NCI-H1417 (cell line): ENCODE measurements at places on chromosomes 16 and 17.

GRCh38 chr17:49290690-49291359, 60.2 kb upstream of the PHOSPHO1 start:
- DNase-seq = peak; percentile 28

DNA sequence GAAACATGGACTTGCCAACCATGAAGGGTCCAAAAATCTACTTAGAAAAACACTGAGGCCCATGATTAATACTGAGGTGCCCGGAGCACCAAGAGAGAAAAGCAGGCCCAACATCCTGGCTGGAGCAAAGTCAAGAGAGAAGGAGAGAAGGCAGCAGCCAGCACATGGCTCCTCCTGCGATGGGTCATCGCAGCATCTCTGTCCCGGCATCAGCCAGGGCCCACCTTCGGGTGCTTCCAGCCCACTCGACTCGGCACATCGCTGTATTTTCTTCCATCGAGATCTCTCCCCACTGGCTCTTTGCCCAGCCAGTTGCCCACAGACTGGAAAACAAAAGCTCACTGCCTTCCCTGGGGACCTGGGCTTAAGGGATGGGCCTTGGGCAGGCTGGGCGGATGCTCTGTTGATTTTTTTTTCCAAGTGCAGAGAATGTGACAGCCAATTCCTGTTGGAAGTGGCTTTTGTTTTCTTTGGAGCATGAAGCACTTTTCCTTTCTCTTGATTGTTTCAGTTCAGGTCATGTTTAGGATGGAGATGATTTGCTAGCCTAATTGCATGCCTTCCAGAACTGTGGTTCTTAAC, 58.1 kb downstream of the CYB5B start:
- DNase-seq = peak; percentile 88

DNA sequence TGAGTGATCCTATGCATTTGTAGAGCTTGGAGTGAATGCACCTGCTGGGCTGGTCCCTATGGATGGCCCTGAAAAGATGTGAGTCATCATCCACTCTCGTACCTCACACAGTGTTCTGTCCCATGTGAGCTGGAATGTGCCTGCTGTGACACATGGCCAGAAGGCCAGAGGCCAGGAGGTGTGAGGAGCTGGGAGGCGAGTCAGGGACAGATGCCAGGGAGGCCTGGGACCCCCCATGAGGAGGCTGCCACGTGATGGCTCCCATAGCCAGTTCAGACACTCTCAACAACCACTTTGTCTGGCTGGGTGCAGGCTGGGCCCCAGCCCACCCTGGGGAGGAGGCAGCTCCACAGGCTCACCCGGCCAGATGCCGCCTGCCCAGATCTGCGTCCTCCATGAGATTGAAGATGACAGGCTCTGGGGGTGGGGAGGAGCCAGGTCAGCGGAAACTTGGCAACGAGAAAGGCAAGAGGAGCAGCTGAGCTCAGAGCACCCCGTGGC, 168.8 kb downstream of the C16orf78 start:
- peak; percentile 30 for DNase-seq

GRCh38 chr17:7403043-7403726, 712 bp downstream of the TMEM256 start:
- DNase-seq = peak; percentile 71

- no peak for DNase-seq
Measured at GRCh38 chr16:50326835-50327465, 41.8 kb downstream of the BRD7 start.

GRCh38 chr17:1649844-1650501, at the start of gene RILP:
Gene RILP, minus strand, starts transcription at chr17:1649866. Its CDS starts 62 bp downstream, at chr17:1649804.
- peak; percentile 51 for DNase-seq

DNA sequence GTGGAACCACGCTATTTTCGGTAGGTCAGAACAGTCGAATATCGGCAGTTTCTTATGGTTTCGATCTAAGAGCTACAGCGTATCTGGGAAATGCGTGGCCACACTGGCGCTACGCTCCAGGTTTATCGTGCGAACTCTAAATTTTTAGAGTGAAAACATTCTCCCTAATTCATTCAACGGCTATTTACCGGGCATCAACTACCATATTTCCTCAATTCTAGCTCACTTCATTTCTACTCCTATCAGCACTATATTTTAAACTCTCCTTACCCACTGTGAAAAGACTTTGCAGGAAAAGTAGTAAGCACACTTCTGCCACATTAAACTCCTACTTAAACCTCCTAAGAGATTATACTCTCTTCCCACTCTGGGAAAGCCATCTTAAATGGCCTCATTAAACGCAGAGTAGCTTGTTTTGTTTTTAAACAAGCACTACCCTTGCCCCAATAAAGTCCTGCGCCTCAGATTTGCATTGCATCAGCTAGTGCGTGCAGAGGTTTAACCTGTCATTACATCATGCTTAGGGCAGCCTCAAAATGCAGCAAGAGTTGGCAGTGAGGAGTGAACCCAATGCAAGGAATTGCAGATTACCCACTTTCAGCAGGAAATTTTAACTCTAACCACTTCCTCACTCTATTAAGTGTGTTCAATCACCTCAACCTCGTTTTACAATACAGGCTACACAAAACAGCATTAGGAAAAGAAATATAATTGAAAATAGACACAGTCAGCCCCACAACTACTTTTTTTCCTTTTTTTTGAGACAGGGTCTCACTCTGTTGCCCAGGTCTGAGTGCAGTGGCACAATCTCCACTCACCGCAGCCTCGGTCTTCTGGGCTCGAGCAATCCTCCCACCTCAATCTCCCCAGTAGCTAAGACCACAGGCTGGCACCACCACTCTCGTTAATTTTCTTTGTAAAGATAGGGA, 18.8 kb downstream of the SIAH1 start:
- peak; percentile 30 for DNase-seq

GRCh38 chr16:25210758-25211157, 6.0 kb upstream of the AQP8 start:
- DNase-seq = no peak

DNA sequence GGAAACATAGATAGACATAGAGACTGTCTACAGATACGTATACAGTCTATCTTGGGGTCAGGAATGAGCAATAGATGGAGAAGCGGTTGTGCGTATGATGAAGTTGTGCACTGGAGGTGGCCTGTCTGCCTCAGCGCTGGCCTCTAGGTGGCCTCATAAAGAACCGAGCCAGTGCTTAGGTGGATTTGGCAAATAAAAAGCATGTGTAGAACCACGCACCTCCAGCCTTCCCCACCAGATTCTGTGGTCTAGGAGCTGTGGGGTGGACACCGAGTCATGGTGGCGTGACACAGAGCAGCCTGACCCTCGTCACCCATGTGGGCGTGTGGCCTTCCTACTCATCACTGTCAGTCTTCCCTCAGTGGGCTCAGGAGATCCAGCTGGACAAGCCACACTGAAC, 34.0 kb downstream of the PGS1 start:
- no peak for DNase-seq

DNA sequence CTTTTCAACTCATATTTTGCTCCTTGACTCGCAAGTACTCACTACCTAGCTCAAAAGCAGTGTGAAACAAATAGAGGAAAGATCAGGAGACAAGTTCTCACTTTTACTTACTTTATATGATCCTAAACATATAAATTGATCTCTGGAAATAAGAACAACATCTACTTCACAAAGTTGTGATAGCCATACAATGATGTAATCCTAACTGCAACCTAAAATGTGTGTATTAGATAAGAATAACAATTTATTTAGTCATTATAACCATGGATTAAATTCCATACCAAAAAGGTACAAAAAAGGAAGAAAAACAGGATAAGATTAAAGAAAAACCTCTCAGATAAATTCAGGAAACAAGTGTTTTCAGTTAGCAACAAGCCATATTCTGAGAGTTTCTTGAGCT, 103.4 kb downstream of the CDC27 start:
- no peak for DNase-seq

DNA sequence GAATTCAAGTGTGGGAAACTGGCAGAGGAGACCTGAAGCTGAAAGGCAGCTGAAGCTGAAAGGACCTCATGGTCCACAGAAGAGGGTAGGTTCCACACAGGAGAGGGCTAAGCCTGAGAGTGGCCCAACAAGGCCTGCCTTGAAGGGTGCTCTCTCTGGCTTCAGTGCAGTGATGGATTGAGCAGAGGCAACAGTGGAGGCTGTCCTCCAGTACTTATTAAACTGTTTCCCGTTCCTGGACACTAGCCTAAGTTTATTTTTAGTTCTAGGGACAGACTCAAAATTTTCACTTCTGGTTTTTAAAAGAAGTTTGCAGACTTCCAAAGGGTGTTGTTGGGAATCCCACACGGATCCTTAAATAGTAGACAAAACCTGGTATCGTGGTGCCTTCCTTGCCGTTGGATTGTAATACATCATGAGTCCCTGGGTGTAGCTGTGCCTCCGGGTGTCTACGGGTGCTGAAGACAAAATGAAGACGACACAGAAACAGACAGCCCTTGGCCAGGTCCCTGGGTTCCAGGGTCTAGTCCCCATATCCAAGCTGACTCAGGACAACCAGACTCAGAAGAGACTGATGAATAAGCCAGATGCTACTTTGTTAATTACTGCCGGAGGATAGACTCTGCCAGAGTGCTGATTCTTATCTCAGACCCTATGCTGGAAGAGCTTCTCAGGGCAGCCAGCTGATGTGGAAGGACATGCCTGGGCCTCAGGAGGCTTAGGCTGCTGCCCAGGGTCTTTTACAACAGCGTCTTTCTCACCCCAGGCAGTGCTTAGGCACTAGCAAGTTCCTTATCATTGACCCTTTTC, 7.1 kb upstream of the CMTM4 start:
- no peak for DNase-seq

DNA sequence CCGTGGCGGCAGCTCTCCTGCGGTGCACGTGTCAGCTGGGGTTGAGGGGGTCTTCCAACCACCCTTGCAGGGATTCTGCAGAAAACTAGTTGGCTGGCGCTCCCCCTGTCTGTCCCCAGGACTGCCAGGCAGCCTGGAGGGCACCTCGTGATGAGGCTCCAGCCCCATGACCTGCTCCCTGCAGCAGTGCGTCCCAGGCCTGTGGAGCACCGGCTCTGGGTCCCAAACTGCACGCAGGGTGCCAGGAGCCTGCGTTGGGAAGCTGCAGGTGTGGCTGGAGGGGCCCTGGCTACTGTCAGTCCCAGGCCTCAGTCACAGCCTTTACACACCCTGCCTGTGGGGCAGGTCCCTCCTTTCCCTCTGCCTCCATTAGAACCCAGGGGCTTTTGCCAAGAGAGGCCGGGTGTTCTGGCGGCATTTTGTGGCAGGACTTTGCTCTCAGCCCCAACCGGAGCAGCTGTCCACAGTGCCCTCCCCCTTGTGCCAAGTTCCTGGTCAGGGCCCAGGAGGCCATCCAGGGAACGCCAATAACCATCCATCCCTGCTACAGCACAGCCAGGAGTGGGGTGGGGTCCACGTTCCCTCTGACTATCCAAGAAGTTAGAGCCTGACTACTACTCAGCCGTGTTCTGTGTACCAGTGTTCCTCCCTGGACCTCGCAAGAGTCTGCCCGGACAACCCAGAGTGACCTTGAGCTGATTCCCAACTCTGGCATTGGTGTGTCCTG, 9.2 kb downstream of the CHMP6 start:
- DNase-seq = no peak

GRCh38 chr17:66777689-66778225, 57.2 kb upstream of the CACNG5 start:
- DNase-seq = peak; percentile 18

DNA sequence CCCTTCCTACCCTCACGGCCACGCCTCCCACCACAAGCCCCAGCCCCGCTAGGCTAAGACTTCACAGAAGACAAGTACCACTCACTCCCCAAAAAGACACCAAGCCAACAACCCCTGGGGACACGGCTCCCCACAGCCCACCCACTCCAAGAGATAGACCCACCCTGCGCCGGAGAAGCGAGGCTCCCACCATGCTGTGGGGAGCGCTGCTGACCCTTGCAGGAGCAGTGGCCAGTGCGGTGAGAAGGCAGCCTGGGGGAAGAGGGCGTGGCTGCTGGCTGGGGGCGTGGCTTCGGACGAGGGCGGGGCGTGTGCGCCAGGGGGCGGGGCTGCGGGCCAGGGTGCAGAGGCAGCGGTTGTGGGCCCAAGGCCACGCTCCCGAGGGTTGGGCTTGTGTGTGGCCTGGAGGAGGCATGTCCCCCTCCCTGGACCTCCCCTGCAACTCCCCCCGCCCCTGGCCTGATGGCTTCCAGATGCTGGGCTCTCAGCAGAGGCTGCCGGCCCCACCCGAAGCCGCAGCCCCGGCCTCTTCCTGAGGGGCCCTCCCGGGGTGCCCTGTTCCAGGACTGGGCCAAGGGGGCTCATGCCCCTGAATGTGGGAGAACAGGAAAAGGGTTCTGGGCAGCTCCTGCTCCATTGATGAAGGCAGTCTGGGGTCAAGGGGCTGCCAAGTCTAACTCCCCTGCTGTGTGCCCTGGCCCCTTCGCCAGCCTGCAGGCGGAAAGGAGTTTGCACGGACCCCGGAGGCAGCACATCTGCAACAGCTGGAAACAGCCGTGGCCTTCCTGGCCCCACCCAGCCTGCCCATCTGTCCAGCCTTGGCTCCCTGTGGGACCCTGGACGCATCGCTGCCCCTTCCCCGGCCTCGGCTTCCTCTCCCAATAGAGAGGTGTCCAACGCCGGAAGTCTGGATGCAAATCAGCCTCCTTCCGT, 9.1 kb downstream of the TFAP4 start:
- DNase-seq = no peak

- DNase-seq = peak; percentile 53
Measured at GRCh38 chr17:82458885-82459424, 414 bp downstream of the NARF start.

GRCh38 chr17:72924196-72924595, 168.3 kb downstream of the SLC39A11 start:
- no peak for DNase-seq

DNA sequence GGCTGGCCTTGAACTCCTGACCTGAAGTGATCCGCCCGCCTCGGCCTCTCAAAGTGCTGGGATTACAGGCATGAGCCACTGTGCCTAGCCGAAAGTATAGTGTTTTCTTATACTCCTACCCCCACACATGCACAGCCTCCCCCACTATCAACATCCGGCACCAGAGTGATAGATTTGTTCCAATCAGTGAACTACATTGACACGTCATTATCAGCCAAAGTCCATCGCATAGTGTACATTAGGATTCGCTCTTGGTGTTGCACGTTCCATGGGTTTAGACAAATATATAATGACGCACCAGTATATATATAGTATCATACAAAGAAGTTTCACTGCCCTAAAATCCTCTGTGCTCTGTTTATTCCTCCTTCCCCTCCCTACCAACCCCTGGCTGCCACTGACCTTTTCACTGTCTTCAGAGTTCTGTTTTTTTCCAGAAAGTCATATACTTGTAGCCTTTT, 11.9 kb upstream of the TM4SF5 start:
- DNase-seq = no peak

GRCh38 chr16:47370536-47370935, 90.3 kb downstream of the ITFG1 start:
- DNase-seq = no peak

GRCh38 chr16:68417711-68418301, 30.5 kb downstream of the SMPD3 start:
- peak; percentile 44 for DNase-seq

DNA sequence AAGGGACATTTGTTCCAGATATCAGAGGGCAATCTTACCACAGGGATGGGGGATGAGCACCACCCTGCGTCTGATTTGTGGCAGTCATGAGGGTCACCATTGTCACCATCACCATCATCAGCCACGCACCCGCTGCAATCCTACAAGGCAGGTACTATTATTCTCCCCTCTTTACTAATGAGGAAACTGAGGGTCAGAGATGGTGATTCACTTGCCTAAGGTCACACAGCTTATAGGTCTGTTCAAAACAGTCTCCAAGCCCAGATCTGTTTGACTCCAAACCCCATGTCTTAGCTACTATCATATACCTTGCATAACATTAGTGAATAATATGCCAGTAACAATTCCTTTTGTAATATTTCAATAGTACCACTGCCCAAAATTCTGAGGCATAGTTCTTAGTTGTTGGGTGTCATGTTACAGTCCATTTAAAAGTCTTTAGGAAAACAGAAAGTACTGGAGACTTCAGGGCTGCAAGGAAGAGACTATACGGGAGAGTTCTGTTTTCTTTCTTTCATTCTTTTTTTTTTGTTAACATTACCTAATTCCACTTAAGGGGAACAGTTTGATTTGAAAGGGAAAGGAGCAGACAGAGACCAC, 166.4 kb downstream of the C16orf95 start:
- no peak for DNase-seq
